ENCODE measurements at places on chromosomes 1 and 21.

GRCh38 chr1:232170909-232171308 lies 459.0 kb downstream of the SIPA1L2 start:
- no peak for DNase-seq

GRCh38 chr1:3156936-3157335 lies 87.9 kb downstream of the PRDM16 start:
- DNase-seq, result no peak

- DNase-seq, result no peak
Measured at GRCh38 chr1:181612100-181612499, 128.8 kb downstream of the CACNA1E start.

DNA sequence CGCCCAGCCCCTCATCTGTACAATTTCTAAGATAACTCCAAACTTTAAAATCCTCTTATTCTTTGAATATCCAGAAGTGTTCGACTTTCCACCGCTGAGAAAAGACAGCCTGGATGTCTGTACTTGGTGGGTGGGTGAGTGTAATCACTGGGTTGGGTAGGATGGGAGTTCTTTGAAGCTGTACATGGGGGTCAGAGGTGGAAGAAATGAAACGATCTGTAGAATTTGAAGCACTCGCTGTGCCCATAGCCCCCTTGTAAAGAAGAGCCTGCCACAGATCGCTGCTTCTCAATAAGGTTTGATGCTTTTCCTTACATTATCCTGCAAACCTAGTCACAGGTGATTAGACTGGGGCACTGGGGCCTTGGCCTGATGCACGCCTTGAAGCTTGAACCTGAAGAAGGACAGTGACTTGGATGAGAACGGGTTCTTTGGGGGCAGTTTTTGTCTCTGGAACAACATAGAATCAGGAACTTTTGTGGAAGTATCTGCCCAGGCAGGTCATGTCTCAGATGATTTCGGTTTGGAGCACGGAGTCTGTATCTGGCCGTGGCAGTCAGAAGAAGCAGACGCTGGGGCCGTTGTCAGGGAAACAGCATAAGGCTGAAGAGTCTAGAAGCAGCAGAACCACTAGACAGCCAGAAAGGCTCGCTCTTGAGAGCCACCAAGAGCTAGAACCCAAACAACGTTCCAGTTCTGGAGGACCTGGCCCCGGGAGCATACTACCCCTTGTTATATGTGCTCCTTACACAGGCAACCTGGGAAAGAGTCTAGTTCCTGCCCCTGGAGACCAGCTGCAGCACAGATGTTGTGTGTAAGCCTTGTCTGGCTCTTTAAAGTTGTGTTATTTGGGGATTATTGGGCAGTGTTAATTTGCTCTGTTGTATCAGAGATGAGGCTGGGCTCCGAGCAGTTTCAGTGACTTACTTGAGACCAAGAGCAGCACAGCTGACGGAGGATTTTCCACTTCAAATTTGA lies 45.1 kb upstream of the SCCPDH start:
- no peak for DNase-seq

DNA sequence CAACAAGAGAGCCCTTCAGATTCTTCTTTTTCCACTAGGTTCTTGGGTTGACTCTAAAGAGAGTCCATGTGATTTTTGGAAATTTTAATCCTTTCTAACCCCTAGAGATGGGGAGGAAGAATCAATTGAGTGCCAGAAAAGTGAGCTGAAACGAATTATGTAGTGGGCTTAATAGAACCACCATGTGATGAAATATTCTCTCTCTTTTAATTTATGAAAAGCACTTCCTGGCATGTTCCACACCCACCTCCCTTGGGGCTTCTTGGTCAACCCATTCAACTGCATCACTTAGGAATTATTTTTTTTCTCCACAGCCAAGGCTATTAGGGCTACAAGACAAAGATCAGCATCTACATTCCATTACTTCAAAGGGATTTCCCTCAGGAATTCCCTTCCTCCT lies 79.6 kb downstream of the ZC3H11B start:
- DNase-seq, result no peak

All from progenitor cell of endocrine pancreas (in vitro differentiated cells).